ENCODE measurements at places on chromosomes 5 and 9. TPM values are rescaled to one million over a fixed set of nuclear protein-coding genes. Genes with fewer than 3 reads are reported as not detected.

The MFAP3 gene
- total RNA-seq: 23.0 TPM

The FUT7 gene
- total RNA-seq: 2.5 TPM

The SLIT3 gene
- not detected for total RNA-seq

The ARID3C gene
- not detected for total RNA-seq

The MRPL36 gene
- total RNA-seq: 60.4 TPM

The ECSCR gene
- total RNA-seq: not detected

The INSL4 gene
- not detected for total RNA-seq

The C7 gene
- not detected for total RNA-seq

The NDUFB6 gene
- total RNA-seq: 47.5 TPM

The MAML1 gene
- total RNA-seq: 30.0 TPM

The PALM2AKAP2 gene
- total RNA-seq: not detected

The IRX2 gene
- not detected for total RNA-seq

The MYOZ3 gene
- not detected for total RNA-seq

The SIT1 gene
- total RNA-seq: 220 TPM

The BARHL1 gene
- not detected for total RNA-seq

The EGFL7 gene
- total RNA-seq: 1.9 TPM

The NSG2 gene
- total RNA-seq: not detected

The RLN2 gene
- total RNA-seq: 2.8 TPM

The PCDHGA1 gene
- total RNA-seq: not detected

GRCh38 chr5:131634666-131634995 is 398 bp downstream of the RAPGEF6 start:
- peak; percentile 79 for DNase-seq

GRCh38 chr9:7237473-7238246 is 479.9 kb downstream of the KDM4C start:
- no peak for DNase-seq

DNA sequence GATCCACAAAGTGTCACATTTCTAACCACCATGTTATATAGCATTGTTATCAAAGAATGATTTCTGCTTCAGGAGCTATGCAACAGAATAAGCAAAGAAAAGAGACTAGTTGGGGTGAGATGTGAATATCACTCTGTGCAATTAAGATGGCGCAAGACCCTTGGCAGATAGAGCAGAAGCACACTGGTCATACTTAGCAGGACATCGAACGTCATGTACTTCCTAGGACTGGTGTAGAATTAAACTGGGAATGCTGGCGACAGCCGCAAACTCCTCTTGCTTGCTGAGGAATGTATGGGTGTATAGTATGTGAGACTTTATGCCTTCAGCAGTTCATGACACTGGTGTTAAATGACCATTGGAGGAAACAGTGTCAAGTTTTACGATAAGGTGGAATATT is 207.0 kb downstream of the LRRC70 start:
- no peak for DNase-seq

- no peak for DNase-seq
Observed at GRCh38 chr5:149134778-149135500, 6.4 kb upstream of the ABLIM3 start.

DNA sequence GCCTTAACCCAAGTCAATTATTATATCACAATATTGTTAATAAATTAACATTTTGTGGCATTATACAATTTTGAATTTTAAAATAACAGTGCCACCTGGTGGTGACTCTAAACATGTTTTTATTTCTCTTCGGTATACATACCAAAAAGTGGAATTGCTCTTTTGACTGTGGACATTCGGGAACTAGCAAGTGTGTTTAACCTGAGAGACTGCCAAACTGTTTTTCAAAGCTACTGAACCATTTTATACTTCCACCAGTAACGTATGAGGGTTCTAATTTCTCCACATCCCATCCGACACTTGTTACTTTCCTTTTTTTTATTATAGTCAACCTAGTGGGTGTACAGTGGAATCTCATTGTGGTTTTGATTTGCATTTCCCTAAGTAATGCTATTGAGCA is 18.3 kb upstream of the HSDL2 start:
- no peak for DNase-seq

DNA sequence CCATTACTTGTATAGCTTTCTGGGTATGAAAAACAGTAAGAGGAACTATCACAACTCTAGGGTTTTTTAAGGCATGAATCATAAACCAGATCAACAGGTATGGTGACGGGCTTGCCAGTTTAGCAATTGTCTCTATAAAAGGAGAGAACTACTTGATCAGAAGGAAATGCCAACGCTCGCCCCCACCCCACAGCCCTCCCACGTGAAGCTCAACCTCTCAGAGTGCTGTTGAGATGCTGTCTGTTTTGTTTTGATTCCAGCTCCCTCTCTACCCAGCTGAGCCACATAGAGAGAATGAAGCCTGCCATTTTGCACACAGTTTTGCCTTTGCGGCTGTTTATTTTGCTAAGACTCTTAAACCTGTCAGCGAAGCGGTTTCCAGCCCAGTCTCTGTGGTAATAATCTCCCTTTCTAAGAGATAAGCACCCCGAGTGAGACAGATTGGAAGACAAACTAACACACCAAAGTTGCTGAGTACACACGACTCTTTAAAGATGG is 257.9 kb upstream of the ANKRD55 start:
- DNase-seq: no peak

DNA sequence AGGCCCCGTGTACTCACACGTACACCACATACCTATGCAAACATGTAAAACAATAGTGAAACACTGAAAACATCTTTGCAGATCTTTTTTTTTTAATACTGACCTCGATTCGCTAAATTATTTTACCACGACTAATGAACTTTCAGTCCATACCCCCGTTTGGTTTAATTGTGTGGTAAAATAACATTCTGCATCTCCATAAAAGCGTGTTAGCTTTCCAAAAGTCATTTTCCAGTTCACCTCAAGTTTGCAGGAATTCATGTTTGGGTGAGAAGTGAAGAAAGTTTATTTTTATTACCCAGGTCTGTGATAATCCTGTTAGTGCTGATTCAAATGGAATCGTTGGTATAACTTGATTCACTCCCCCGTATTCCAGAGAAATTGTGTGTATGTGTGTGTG is 652 bp downstream of the ARSK start:
- no peak for DNase-seq

- DNase-seq: peak; percentile 67
Observed at GRCh38 chr5:154190595-154191304, at the start of gene GALNT10. GALNT10 (plus strand) TSS chr5:154190733; CDS start chr5:154190867, 134 bp downstream.

GRCh38 chr5:102283102-102283797 is 12.8 kb downstream of the SLCO4C1 start:
- DNase-seq: no peak

DNA sequence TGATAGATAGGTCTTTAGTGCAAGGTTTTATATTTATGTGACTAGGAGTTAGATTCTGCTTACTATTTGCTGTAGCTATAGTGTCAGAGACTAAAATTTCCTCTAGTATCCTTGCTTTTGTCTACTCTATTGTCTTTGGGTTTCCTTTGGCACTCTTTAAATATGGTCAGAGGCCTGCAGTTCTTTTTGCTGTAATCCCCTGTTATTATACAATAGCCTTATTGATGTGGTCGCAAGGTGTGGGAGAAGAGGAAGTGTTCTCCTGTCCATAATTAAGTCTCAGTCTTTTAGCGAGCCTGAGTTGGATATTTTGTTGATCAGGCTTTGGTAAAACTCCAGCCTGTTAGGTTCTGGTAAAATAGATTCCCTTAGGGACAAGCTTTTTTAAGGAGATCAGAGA is 34.9 kb downstream of the LURAP1L start:
- no peak for DNase-seq

- no peak for DNase-seq
Observed at GRCh38 chr5:109454731-109455505, 45.1 kb upstream of the PJA2 start.

GRCh38 chr5:65811004-65811403 is 89.0 kb downstream of the NLN start:
- no peak for DNase-seq

GRCh38 chr9:98795295-98795955 is 930 bp downstream of the ANKS6 start:
- no peak for DNase-seq

GRCh38 chr5:176538230-176538988 is 1.2 kb upstream of the RNF44 start:
- no peak for DNase-seq

DNA sequence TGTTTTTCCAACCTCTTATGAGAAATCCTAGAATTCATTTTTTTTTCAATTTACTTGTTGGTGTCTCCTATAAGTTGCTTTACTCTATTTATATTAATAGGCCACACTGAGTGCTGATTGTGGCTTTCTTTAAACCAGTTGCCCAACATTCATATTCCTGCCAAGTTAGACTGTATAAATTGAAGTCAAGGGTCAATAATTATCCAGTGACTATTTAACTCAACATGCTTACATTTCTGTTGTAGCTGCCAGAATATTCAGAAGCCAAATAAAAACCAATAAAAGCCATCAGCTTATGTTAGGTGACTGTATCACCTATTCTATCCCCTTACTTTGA is 169.0 kb downstream of the PTPRD start:
- DNase-seq: no peak

- DNase-seq: no peak
Observed at GRCh38 chr5:82745016-82745415, 332.2 kb downstream of the TMEM167A start.

DNA sequence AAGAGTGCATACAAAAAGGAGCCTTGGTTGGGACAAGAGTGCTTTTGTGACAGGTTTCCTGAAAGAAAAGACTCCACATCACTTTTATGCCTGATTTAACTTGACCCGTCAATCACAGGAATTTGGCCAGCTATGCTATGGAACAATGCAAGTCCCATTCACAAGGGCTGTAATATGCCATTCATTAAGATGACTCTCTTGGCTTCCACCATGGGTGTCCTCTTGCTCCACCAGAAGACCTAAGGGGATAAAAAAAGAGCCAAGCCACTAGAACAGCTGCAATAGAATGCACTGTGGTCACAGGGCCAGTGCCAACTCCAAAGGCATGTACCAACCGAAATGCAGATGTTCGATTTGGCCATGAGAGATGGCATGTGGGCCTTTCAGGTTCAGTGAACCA is 480.1 kb upstream of the MPDZ start:
- DNase-seq: no peak

- DNase-seq: peak; percentile 88
Observed at GRCh38 chr5:181188700-181189362, 16.2 kb downstream of the TRIM7 start.

GRCh38 chr5:149635394-149635793 is 54.1 kb downstream of the ARHGEF37 start:
- no peak for DNase-seq

GRCh38 chr5:139402561-139403158 is 1.2 kb downstream of the SPATA24 start:
- no peak for DNase-seq

DNA sequence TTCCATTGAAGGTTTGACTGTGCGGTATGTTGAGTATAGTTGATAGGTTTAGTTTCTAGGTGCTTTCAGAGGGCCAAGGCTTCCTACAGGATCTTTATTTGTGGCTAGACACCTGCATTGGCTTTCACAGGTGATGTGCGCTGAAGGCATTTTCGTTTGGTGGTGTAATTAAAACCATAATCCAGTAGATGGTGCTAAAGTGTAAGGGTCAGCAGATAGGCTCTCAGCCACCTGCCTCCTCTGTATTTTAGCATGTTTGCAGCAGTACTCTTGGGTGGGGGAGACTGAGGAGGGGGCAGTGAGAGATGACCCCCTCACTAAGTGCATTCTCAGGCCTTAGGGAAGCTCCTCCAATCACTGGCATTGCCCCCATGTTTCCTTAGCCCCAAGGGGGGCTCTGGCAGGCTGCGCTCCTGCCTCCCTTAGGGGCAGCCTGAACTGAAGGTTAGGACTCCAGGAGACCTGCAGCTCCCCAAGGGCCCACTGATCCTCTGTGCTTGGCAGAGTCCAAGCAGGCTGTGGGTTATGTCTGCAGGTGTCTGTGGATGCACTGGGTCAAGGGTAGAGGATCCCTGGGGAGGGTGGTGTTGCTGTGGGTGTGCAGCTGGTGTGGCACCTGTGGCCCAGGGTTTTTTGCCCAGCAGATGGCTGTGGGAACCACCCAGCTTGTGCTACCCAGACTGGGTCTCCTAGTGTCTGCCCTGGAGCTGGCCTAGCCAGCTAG is 23.4 kb downstream of the CDK20 start:
- DNase-seq: no peak

DNA sequence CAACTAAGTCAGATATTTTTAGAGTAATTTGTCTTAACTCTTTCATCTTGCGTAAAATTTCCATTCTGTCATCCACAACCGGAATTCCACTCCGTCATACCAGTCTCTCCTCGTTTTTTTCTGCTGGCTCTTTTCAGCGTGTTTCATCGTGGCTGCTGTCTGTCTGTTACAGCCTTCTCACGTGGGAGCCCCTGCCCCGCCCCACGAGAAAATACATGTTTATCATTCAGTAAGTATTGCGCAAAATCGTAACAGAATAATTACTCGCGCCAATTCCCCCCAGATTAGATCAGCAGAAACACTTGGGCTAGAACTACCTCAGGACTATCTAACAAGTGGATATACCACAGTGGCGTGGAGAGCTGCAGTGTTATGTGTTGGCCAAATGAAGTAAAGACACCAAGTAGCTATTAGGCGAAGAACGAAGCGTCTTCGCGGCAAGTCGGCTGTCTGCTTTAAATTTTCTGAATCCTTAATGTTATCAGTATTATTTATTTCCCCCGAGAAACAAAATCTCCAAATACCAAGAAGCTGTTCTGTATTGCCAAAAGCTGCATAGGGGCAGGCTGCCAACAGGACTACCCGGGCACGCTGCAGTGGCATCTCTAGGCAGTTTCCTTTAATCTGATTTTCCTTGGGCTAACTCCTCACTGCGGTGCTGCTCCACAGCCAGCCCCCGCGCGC is 566 bp upstream of the FOCAD start:
- peak; percentile 51 for DNase-seq

DNA sequence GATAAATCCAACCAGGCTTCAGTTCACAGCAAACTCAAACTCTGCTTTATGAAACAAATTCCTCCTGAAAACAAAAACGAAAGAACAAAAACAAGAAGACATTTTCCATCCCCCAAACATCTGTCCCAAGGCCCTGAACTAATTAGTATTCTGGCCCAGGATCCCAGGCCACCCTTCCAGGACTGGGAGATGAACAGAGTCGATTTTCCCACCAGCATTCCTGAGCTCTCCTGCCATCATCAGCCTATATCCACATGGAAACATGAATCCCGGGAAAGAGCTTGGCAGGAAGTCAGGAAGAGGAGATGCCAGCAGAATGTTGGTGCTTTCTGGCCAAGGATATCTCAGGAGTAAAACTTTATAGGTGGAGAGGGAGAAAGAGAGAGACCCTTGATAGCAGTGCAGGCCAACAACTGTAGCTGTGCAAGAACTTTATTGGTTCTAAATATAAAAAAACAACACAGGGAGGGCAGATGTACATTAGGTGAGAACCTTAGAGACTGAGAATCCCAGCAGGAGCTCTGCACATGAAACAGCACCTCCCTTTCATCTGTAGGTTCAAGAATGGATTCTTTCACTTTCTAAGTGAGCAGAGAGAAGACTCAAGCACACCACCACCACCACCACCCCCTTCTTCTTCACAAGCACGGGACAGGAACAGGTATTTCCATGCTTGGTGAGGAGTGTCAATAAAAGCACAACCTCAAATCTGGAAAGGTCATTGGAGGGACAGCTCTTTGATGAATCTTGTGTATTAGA is 190.7 kb upstream of the TAS2R1 start:
- DNase-seq: no peak

GRCh38 chr5:21195145-21195544 is 1207.1 kb upstream of the CDH18 start:
- no peak for DNase-seq

- DNase-seq: no peak
Observed at GRCh38 chr9:108069991-108070390, 580.4 kb upstream of the KLF4 start.

GRCh38 chr5:171415115-171415730 is 4.2 kb upstream of the FGF18 start:
- no peak for DNase-seq

- no peak for DNase-seq
Observed at GRCh38 chr5:66239034-66239433, 94.9 kb downstream of the SREK1 start.

Measured in activated CD8-positive, alpha-beta T cell treated with anti-CD3 and anti-CD28 coated beads, Interleukin-2, amount 10 ng/mL, durations not matched to agents 7 days and 5 days (primary cell).